ENCODE measurements at places on chromosomes 11 and 22. TPM values are rescaled to one million over a fixed set of nuclear protein-coding genes. Genes with fewer than 3 reads are reported as not detected.
A peak's percentile ranks its signal among the peaks of the same experiment; 100 is the strongest.

DNA sequence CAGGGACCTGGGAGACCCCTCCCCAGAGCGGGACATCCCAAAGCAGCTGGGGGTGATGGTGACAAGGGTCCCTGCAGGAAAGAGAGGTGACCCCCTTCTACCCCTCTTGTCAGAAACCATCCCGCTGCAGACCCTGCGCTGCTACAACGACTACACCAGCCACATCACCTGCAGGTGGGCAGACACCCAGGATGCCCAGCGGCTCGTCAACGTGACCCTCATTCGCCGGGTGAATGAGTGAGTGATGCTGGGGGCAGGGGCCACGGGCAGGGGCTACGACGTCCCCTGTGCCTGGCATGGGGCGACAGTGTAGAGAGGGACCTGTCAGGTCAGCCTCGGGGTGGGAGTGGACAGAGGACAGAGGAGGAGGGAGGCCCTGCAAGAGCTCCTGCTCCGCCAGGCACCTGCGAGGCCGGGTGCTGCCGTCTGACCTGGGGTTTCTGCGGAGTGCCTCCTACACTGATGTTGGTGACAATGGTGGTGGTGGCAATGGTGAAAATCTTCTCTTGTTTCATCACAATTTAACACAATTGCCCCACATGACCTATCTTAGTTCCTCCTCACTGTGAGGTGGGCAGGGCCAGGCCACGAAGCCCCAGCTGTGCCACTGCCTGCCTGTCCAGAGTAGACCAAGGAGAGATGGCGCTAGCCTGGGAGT lies 9.8 kb downstream of the CSF2RB start:
- peak; percentile 75 for DNase-seq

DNA sequence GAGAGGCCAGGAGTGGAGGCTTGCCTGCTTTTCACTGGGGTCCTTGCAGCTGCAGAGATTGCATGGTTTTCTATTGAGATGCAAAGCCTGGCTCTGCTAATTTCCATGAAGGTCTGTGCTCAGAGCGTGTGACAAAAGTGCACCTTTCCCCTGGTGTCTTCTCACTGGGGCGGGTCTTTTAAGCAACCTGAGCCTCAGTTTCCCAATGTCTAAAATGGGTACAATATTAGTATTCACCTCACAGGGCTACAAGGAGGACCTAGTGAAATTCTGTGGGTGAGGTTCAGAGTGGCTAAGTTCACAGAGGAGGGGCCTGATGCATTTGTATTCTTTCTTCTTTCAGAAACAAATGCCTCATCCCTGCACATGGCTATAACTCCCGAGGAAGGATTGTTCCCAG lies 20.3 kb downstream of the PPM1F start:
- no peak for DNase-seq

GRCh38 chr11:77406396-77406795 lies 67.5 kb downstream of the PAK1 start:
- no peak for DNase-seq

- no peak for DNase-seq
Observed at GRCh38 chr11:17517186-17517585, 27.0 kb downstream of the USH1C start.

GRCh38 chr11:122743097-122743741 lies 87.7 kb downstream of the UBASH3B start:
- DNase-seq, result no peak

- no peak for DNase-seq
Observed at GRCh38 chr22:48884324-48884723, 943.3 kb downstream of the BRD1 start.

- DNase-seq, result no peak
Observed at GRCh38 chr22:36141481-36141880, 19.1 kb downstream of the APOL3 start.

HEPHL1 gene
- total RNA-seq, result 6.6 TPM

C11orf16 gene
- not detected for total RNA-seq

SLC22A25 gene
- not detected for total RNA-seq

VPS51 gene
- total RNA-seq, result 373 TPM
